Activated naive CD8-positive, alpha-beta T cell treated with anti-CD3 and anti-CD28 coated beads, Interleukin-2, amount 10 ng/mL, durations not matched to agents 7 days and 5 days (primary cell): ENCODE measurements at places on chromosomes 2 and 18. TPM values are rescaled to one million over a fixed set of nuclear protein-coding genes. Genes with fewer than 3 reads are reported as not detected.
A peak's percentile ranks its signal among the peaks of the same experiment; 100 is the strongest.

- no peaks in the 10 kb centered on the region for H3K4me1 ChIP-seq
- H3K4me3 ChIP-seq, result no peak overlapping the region
- H3K27me3 ChIP-seq, result peaks cover 7% of the 10 kb centered on the region
- no peak overlapping the region for H3K27ac ChIP-seq
- no peak for DNase-seq
These were observed 71.4 kb downstream of the TRIB2 start for GRCh38 chr2:12787891-12788801.

DNA sequence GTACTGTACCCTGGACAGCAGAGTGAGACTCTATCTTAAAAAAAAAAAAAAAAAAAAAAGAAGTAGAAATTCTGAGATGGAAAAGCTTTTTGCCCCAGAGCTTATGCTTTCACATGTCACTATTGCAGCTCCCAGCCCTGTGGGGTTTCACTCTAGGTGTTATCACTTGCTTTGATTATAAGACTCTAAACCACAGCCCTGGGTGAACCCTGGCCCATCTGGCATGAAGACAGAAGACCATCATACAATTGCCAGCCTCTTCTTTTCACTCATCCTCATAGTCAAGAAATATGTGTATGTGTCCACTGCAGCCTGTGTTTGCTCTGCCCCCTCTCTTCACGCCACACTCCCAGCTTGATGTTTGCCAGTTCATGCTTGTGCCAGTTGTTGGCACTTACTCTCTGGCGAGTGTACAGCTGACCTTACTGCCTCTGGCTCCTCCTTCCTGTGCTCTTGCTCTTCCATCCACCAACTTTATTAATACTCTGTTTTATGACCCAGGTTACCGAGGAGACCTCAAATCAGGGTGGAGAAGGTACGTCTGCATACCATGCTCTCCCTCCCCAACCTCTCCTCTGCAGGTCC, 136.7 kb upstream of the NCK2 start:
- H3K27ac ChIP-seq, result no peak overlapping the region
- H3K4me3 ChIP-seq, result no peak overlapping the region
- H3K4me1 ChIP-seq, result peaks cover 3% of the 10 kb centered on the region
- peaks cover 2% of the 10 kb centered on the region for H3K27me3 ChIP-seq
- DNase-seq, result no peak

DNA sequence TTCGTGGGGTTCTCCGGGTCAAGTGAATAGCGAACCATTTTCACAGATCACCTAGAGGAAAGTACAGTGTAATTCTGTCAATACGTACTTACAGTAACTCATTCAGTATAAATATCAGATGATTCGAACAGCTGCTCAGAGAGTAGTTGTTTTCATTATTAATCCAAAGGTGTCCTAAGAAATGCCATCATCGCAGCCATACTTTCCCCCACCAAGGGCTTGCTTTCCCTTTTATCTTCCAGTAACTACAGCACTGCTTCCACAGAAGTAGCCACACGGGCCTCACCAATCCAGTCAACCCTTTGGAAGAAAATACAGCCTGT, 4.5 kb upstream of the C18orf32 start:
- no peaks in the 10 kb centered on the region for H3K27me3 ChIP-seq

The PPP1R7 gene
- total RNA-seq, result 84.6 TPM

DNA sequence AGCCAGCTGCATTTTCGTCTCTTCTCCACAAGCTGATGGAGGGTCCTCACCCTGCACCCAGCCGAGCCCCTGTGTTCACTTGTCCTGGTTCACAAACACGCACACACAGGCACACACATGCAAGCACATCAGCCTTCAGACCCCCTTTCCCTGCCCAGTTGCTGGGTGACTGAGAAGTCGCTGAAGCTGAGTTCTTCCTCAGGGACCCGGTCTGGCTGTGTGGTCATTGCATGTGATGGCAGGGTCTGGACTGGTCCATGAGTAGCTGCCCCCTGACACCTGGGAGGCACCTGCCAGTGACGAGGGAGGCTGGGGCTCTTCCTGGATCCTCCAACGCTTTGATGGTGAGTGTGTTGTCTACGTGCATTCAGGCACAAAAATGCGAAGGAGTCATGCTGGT, 546.1 kb upstream of the SALL3 start:
- H3K27me3 ChIP-seq, result no peaks in the 10 kb centered on the region
- no peaks in the 10 kb centered on the region for H3K4me1 ChIP-seq
- H3K4me3 ChIP-seq, result no peak overlapping the region
- H3K27ac ChIP-seq, result no peak overlapping the region

DNA sequence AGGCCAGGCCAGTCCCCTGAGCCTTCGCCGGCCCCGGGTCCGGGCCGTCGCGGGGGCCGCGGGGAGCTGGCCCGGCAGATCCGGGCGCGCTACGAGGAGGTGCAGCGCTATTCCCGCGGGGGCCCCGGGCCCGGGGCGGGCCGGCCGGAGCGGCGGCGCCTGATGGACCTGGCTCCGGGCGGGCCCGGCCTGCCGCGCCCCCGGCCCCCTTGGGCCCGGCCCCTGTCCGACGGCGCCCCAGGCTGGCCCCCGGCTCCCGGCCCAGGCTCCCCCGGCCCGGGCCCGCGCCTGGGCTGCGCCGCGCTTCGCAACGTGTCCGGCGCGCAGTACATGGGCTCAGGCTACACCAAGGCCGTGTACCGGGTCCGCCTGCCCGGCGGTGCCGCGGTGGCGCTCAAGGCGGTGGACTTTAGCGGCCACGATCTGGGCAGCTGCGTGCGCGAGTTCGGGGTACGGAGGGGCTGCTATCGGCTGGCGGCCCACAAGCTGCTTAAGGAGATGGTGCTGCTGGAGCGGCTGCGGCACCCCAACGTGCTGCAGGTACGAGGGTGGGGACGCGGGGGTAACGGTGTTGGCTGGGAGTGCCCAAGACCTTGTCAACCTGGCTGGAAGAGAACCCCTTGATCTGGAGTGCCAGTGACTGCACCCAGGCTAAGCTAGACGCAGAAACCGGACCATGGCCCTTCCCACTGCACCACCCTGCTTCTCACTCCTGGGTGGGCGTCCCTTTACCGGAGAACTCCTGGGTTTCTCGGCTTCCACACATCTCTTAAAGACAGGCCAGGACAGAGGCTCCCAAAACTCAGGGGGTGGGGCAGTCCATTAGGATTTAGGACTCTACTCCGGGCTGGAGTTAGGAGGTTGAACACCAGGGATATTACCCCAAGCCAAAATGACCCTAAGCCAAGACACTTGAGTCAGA, 739 bp downstream of the PKDCC start:
- H3K27me3 ChIP-seq, result peaks cover 56% of the 10 kb centered on the region
- H3K27ac ChIP-seq, result no peak overlapping the region
- H3K4me1 ChIP-seq, result no peaks in the 10 kb centered on the region
- H3K4me3 ChIP-seq, result peak overlapping the region; percentile 17
- H3K36me3 ChIP-seq, result no peaks in the 10 kb centered on the region
- DNase-seq, result peak; percentile 34

DNA sequence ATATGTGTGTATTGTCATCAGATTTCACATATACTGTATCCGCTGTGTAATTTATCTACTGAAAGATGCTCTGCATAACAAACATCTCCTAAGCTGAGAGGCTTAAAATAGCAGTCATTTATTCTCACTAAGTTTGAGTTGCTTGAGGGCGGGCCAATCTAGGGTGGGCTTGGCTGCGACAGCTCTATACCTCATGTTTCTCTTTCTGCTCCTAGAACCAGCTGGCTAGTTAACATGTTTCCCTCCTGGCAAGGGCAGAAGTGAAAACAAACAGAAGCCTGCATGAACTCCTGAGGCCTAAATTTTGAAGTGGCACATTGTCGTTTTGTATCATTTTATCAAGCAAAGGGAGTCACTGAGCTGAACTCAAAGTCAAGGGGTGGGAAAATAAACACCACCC, 585.0 kb upstream of the VRK2 start:
- H3K4me3 ChIP-seq, result no peak overlapping the region
- H3K36me3 ChIP-seq, result no peaks in the 10 kb centered on the region
- no peaks in the 10 kb centered on the region for H3K4me1 ChIP-seq
- peaks cover 1% of the 10 kb centered on the region for H3K27me3 ChIP-seq
- DNase-seq, result no peak

The IAH1 gene
- total RNA-seq, result 73.6 TPM

The DNAH7 gene
- not detected for total RNA-seq

- no peaks in the 10 kb centered on the region for H3K4me1 ChIP-seq
- no peak overlapping the region for H3K27ac ChIP-seq
- no peak for DNase-seq
- H3K36me3 ChIP-seq, result no peaks in the 10 kb centered on the region
- H3K4me3 ChIP-seq, result no peak overlapping the region
These were observed 105.7 kb upstream of the GATA6 start for GRCh38 chr18:22063672-22064071.

DNA sequence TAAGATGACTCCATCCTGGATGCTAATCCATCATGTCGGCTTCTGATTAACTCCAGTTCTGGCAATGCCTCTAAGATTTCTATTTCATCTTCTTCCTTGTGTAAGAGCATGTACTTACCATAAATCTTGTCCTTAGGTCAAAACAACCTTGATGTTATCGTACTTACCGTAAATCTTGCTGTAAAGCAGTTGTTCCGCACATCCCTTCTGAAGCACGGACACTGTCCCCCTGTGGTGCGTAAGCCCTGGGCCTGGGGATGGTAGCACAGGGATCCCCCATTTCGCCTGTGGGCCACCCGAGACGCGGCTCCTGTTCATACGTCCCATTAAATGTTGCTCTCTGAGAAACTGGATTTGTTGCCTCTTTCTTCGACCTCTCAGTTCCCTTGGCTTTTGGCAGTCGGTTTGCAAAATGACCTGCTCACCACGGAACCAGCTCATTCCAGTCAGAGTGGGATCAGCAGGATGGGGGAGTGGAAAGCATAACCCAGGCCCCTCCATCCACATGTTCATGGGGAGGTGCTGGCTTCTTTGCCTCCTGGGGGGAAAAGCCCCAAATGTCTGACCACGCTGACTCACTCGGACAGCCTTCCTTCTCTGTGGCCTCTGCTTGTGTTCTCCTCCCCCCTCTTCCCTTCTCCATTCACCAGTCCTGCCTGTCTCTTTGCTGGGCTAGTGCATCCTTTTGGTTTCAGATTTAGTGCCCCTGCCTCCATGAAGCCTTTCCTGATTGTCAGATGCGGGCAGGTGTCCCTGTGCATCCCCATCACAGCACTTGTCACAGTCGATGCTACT, 49.9 kb downstream of the RAB31 start:
- DNase-seq, result no peak
- no peaks in the 10 kb centered on the region for H3K36me3 ChIP-seq
- H3K4me3 ChIP-seq, result no peak overlapping the region
- peaks cover 18% of the 10 kb centered on the region for H3K27me3 ChIP-seq
- H3K27ac ChIP-seq, result no peak overlapping the region

The DCDC2C gene
- total RNA-seq, result not detected

GRCh38 chr18:36028859-36029258, 38.5 kb downstream of the RPRD1A start:
- no peak overlapping the region for H3K4me3 ChIP-seq
- DNase-seq, result no peak
- H3K27ac ChIP-seq, result no peak overlapping the region

DNA sequence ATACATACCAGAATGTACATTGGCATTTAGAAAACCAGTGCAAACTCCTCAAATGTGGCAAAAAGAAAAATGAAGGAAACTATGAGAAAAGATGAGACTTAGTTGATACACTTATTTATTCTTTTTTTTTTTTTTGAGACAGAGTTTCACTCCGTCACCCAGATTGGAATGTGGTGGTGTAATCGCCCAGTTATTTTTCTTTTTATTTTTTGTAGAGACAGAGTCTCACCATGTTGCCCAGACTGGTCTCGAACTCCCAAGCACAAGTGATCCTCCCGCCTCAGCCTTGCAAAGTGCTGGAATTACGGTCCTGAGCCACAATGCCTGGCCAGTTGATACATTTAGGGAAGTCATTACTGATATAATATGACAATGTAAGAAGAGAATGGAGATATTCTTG, 274.2 kb upstream of the LRATD1 start:
- no peak for DNase-seq
- H3K4me1 ChIP-seq, result no peaks in the 10 kb centered on the region
- no peaks in the 10 kb centered on the region for H3K27me3 ChIP-seq
- H3K27ac ChIP-seq, result no peak overlapping the region
- no peaks in the 10 kb centered on the region for H3K36me3 ChIP-seq
- no peak overlapping the region for H3K4me3 ChIP-seq

DNA sequence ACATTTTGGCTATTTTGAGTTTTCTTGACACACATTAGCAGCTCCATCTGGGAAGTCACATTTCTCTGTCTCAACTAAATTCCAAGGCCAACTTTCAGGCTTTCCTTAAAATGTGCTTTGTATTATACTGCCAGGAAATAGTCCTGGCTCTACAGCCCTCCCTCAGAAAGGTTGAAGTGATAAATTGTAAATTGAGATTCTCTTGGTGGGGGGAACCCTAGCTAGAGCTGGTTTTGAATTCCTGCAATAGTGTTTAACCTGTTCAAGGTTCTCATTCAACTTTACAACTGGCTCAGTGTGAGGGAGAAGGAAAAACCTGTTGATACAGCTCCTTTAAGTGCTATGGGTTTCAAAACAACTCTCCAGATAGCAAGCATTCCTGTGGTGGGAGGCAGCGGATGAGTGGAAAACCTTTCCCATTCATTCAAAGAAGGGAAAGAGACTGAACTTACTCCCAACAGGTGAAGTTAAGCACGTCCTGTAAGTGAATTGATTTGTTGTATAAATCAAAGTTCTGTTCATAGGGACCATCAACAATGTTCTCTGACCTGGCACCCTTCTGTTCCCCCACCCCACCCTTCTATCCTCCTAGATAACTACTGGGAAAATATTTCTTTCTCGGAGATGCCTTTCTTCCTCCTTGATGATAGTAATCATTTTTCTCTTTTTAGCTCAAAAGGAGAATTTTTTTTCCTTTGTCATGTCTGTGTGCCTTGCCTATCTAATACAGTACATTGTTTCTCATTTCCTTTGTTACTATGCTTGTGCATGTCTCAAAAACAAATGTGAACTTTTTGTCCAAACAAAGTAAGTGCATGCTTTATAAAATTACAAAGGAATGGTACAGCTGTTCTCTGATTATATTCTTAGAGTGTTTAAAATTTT, 44.2 kb upstream of the SLC39A10 start:
- H3K4me3 ChIP-seq, result no peak overlapping the region
- peaks cover 4% of the 10 kb centered on the region for H3K4me1 ChIP-seq
- no peak for DNase-seq
- H3K27me3 ChIP-seq, result no peaks in the 10 kb centered on the region

The FRZB gene
- total RNA-seq, result not detected

GRCh38 chr2:135151615-135152014, 99.5 kb downstream of the RAB3GAP1 start:
- H3K36me3 ChIP-seq, result peaks cover 48% of the 10 kb centered on the region
- H3K27me3 ChIP-seq, result no peaks in the 10 kb centered on the region
- H3K4me1 ChIP-seq, result peaks cover 12% of the 10 kb centered on the region
- no peak overlapping the region for H3K27ac ChIP-seq
- no peak for DNase-seq

The NFATC1 gene
- 46.9 TPM for total RNA-seq

The CHRND gene
- total RNA-seq, result not detected
